ENCODE measurements at places on chromosomes 7 and 10. TPM values are rescaled to one million over a fixed set of nuclear protein-coding genes. Genes with fewer than 3 reads are reported as not detected.
A peak's percentile ranks its signal among the peaks of the same experiment; 100 is the strongest.

The GHRHR gene
- not detected for total RNA-seq

The CACNA2D1 gene
- total RNA-seq = 54.1 TPM

The OPN1SW gene
- not detected for total RNA-seq

The MYL10 gene
- total RNA-seq = not detected

The STAG3 gene
- 0.49 TPM for total RNA-seq

The TMEM176B gene
- total RNA-seq = 31.2 TPM

The NAT16 gene
- not detected for total RNA-seq

DNA sequence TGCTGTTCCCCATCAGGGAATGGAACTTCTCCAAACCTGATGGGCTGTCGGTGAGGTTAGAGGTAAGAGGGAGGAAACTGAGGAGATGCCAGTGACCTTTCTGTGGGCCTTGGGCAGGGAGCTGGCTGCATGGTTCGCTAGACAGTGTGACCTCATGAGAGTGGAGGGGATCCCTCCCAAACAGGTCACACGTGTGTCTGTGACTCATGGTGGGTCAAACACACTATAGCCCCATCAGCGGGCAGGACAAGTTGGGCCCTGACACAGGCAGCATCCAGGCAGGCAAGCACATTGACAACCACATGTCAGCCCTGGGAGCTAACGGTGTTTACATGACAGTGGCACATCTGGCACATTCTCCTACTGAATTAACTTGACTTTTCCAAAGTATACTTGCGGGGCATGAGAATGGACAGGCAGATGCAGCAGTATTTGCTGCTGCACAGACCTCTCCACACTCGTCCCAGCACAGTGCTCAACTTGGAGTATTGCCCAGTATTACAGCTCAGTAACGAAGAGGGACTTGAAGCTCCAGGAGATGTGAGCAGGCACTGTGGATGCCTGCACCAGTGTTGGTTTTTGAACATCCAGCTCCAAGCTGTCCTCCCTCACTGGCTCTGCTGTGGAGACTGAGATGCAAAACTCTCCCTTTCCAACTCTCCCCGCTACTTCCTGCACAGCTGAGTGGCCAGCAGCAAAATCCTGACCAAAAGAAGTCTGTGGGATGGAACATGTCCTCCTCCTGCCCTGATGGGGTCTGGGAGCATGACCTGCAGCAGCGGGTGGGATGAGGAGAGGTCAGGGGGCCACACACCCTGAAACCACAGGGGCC, 199.6 kb downstream of the WDR37 start:
- no peaks in the 10 kb centered on the region for H3K4me1 ChIP-seq
- no peak for DNase-seq
- H3K36me3 ChIP-seq = no peaks in the 10 kb centered on the region

GRCh38 chr10:124244256-124244877, 151.0 kb upstream of the CHST15 start:
- no peak for DNase-seq
- H3K4me3 ChIP-seq = no peak overlapping the region
- H3K36me3 ChIP-seq = no peaks in the 10 kb centered on the region
- H3K4me1 ChIP-seq = no peaks in the 10 kb centered on the region
- H3K27me3 ChIP-seq = no peaks in the 10 kb centered on the region

DNA sequence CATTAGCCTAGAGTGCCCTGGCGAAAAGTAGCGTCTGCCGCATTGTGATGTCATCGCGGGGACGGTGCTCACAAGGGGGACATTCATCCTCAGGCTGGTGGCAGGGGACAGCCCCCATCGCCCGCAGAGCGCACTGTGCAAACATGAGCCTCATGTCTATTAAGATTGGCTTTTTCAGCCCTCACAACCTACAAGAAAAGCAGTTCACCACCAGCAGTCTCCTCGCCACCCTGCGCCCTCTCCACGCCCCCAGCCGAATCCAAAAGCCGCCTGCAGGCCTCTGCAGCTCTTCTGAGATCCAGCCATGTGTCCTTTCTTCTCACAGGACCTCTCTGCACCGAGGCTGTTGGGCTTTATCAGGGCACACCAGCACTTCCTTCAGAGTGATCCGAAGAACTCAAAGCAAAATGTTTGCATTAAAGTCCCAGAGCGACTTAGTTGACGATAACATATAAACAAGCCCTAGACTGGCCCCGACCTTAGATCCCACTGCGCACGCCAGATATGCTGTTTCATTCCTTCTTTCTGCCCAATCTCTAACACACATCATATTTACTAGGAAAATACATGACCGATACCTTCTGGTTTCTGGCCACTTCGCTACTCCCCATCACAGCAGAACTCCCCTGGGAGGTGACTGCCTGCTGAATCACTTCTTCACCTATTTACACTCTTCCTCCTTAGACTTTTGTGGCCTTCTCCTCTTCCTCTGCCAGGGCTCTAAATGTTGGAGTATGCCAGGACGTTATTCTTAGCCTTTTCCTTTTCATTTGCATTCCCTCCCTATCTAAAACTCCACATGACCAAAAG, 206.0 kb upstream of the SH2B2 start:
- no peaks in the 10 kb centered on the region for H3K36me3 ChIP-seq
- H3K27me3 ChIP-seq = no peaks in the 10 kb centered on the region
- no peak overlapping the region for H3K4me3 ChIP-seq

DNA sequence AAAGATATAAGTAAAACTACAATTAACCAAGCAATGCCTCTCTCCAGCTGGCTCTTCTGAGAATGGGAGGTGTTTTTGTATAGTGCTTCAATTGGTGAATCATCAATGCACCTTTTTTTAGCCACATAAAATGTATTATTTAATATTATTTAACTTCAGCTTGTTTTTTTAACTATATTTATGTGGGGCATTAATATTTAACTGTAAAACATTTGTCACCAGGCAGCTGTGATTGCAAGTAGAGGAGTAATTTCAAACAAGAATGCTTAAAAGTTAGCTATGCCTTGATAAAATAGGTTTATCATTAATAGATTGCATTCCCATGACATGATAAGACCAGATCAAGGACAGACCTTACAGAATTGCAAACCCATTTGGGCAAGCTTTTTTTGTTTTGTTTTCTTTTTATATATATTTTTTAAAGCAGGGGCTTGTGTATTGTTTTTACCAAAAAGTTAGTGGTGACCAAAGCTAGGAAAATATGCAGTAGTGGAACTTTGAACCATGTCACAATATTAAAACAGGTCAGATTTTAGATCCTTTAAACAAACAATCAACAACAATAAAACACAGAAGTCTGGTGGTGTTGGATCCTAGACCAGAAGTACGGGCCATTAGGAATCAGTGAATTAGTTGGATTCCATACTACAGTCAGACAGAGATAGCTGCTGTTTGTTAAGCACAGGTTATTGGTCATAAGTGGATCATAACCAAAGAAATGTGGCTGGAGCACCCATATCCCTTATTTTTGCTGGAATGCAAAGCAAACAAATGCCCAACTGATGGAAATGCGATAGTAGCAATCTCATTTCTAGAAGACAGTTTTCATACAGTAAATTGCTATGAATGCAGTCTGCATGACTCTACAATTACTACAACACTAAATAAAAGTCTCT, 2.9 kb downstream of the CAV2 start:
- no peaks in the 10 kb centered on the region for H3K27me3 ChIP-seq
- H3K4me3 ChIP-seq = peak overlapping the region; percentile 90
- no peaks in the 10 kb centered on the region for H3K4me1 ChIP-seq
- DNase-seq = no peak
- no peaks in the 10 kb centered on the region for H3K36me3 ChIP-seq
- H3K27ac ChIP-seq = peak overlapping the region; percentile 97

DNA sequence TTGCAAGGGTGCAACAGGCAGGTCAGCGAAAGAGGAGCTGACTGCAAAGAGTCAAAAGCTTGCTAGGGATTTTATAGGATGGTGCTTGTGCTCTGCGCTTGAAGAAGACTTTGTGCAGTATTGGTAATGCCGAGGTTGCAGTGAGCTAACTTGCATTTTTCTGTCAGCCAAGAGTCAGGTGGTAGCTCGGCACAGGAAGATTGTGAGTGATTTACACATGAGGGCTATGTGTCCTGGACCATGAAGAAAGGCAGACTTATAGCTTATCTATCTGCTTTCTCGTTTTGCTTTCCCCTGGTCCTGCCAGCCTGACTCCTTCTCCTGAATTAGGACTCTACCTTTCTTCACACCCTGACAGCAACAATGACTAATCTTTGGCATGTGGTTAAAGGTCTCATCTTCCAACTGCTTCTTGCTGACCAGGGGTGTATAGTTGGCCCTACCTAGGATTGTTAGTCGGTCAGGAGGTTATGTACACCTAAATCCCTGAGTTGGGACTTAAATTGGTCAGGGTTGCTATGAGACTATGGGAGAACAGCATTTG, 4.1 kb upstream of the SYPL1 start:
- no peak overlapping the region for H3K4me3 ChIP-seq
- no peak for DNase-seq
- H3K27me3 ChIP-seq = no peaks in the 10 kb centered on the region
- H3K27ac ChIP-seq = no peak overlapping the region

DNA sequence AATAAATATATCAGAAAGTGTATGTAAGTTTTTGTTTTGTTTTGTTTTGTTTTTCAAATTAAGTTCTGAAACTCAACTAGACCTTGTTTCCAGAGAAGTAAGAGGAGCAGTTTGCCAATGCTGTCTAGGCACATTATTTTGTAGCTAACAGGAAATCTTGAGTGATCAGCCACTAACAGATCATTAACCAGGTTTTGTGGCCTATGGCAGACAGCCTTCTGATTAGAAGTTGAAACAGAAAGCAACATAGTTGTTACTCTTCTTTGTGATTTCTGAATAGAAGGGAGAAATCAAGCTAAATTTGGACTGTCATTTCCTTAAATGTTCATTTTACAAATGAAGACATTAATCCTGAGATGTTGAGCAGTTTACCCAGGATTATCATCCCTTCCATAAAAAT, 142.6 kb downstream of the PLXDC2 start:
- DNase-seq = no peak
- no peaks in the 10 kb centered on the region for H3K4me1 ChIP-seq
- no peak overlapping the region for H3K4me3 ChIP-seq
- H3K36me3 ChIP-seq = no peaks in the 10 kb centered on the region
- no peaks in the 10 kb centered on the region for H3K27me3 ChIP-seq

DNA sequence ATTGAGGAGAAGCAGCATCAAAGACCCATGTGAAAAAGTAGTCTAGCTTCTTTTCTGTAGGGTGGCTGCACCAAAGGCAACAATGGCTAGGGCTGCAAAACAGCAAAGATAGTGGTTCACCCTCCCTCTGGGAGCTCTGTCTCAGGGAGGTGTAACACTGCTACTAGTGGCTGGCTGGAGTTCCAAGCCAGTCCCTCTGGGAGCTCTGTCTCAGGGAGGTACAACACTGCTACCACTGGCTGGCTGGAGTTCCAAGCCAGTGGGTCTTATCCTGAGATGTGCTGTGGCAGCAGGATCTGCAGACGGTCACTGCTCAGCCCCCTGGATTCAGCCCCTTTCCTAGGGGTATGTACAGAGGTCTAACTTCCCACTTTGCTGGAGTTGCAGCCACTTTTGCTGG, 37.9 kb upstream of the TMEM140 start:
- no peaks in the 10 kb centered on the region for H3K4me1 ChIP-seq
- no peaks in the 10 kb centered on the region for H3K36me3 ChIP-seq
- no peak overlapping the region for H3K4me3 ChIP-seq
- no peak for DNase-seq

DNA sequence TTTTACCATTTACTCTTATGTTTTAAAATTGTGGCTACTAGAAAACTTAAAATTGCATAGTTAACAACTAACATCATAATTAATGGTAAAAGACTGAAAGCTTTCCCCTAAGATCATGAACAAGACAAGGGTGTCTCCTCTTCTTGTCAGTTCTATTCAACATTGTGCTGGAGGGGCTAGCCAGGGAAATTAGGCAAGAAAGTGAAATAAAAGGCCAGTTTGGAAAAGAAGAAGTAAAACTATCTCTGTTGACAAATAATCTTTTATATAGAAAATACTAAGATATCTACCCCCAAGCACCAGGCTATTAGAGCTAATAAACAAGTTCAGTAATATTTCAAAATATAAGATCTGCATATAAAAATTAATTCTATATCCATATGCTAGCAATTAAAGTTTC, 46.9 kb upstream of the MXI1 start:
- DNase-seq = no peak
- H3K36me3 ChIP-seq = no peaks in the 10 kb centered on the region
- H3K27ac ChIP-seq = no peak overlapping the region
- no peak overlapping the region for H3K4me3 ChIP-seq
- no peaks in the 10 kb centered on the region for H3K4me1 ChIP-seq

DNA sequence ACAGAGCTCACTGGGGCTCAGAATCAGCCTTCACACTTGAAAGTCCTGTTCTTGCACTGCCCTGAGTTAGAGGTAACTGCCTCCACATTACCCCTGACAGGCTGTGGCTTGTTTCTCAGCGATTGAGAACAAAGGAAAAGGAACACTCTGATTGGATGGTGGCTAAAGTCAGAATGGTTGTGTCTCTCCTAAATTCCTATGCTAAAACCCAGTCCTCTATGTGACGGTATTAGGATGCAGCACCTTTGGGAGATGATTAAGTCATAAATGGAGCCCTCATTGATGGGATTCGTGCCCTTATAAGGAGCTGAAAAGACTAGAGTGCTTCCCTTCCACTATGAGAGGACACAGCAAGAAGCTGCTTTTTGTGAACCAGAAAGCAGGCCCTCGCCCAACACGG, 38.9 kb upstream of the DGKI start:
- H3K4me3 ChIP-seq = no peak overlapping the region
- H3K27me3 ChIP-seq = no peaks in the 10 kb centered on the region
- H3K4me1 ChIP-seq = no peaks in the 10 kb centered on the region
- peak overlapping the region; percentile 61 for H3K27ac ChIP-seq
- no peaks in the 10 kb centered on the region for H3K36me3 ChIP-seq
- no peak for DNase-seq

DNA sequence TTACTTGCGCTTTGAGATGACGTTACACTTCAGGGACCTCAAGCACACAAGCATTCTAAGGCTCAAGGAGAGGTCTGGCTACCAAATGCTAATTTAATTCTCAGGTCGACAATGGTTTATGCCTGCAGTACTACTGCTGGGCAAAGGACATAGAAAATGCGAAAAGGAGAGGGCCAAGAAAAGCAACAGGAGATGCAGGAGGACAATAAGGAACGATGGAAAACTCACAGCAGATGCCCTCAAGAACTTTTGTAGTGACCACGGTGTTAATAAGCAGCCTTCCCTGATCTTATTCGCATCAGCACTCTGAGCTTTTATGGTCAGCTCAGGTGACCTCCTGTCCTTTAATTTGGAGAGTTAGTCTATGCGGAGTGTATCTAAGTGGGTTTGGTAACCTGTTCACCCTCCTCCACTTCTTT, 146.3 kb downstream of the GPR85 start:
- H3K27me3 ChIP-seq = no peaks in the 10 kb centered on the region
- H3K4me3 ChIP-seq = peak overlapping the region; percentile 87
- H3K4me1 ChIP-seq = peaks cover 5% of the 10 kb centered on the region
- peak overlapping the region; percentile 85 for H3K27ac ChIP-seq
